Urinary bladder (tissue), 4 donors: ENCODE measurements at places on chromosomes 6 and 20. TPM values are rescaled to one million over a fixed set of nuclear protein-coding genes. Genes with fewer than 3 reads are reported as not detected.

Gene TDP2
- polyA plus RNA-seq, result 29.7 TPM

Gene UBE2C
- 2.2 TPM for polyA plus RNA-seq

Gene KIF6
- 0.14 TPM for polyA plus RNA-seq

Gene TNFRSF6B
- 35.6 TPM for polyA plus RNA-seq

Gene RIMS1
- 0.67 TPM for polyA plus RNA-seq

Gene TCP11
- polyA plus RNA-seq, result 0.15 TPM

Gene DEFB115
- polyA plus RNA-seq, result not detected

Gene MOCS1
- 20.4 TPM for polyA plus RNA-seq

Gene TMC2
- polyA plus RNA-seq, result 0.34 TPM

Gene GTSF1L
- polyA plus RNA-seq, result not detected

Gene ESR1
- polyA plus RNA-seq, result 1.8 TPM

Gene CCN5
- polyA plus RNA-seq, result 20.8 TPM

Gene UQCC2
- polyA plus RNA-seq, result 43.7 TPM

Gene CCM2L
- 9.3 TPM for polyA plus RNA-seq
